D341Med (cell line): ENCODE measurements at places on chromosomes 11 and 22.
A peak's percentile ranks its signal among the peaks of the same experiment; 100 is the strongest.

DNA sequence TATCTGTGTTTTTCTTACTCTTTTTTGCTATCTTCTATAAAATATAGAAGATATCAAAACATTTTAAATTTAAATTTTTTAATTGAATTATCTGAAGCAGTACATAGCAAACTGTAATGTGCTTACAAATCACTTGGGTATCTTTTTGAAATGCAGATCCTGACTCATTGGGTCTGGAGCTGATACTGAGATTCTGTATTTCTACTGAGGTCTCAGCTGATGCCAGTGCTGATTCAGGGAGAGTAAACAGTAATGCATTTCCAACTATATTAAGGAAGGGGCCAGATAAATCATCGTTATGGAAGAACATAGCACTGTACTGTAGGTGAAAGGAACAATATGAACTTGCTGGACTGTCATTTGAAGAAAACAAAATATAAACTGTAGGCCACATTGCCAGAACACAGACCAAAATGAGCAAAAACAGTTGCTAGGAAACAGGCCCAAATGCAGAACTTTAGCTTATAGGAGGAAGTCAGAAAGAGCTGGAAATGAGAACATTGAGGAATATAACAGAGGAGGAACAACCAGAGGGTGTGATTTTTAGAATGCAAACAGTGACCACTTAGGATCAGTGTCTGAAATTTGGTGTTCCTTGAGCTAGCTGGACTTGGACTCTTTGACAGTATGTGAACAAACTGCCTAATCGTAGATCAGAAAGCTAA lies 3.3 kb downstream of the ARL14EP start:
- no peak for DNase-seq

DNA sequence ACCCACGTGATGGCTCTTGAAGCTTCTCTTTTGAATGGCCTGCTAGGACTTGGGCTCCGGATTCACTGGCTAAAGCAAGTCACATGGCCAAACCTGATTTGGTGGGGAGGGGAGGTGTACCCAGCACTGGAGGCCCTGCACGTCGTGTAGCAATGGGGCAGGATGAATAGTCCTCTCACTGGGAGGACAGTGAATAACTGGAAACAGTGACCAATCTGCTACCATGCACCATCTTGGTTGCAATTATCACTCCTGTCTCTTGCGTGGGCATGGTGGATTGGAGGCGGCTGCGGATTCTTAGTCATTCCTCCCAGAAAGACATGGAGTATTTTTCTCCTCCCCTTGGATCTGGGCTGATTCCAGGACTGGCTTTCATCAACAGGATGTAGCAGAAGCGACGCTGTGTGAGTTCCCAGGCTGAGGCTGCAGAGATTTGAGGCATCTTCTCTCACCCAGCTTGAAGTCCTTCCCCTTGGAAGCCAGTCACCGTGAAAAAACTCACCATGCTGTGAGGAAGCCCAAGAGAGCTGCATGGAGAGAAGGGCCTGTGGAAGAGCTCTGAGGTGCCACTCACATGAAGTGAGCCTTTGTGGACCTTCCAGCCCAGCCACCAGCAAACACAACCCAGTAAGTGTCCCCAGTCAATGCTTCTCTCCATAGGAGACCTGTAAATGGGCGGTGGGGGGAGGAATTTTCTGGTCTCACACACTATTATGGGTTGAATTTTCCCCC lies 70.4 kb downstream of the IGLL1 start:
- no peak for DNase-seq

GRCh38 chr22:50307890-50308596 lies 597 bp upstream of the PLXNB2 start:
- DNase-seq, result peak; percentile 60

DNA sequence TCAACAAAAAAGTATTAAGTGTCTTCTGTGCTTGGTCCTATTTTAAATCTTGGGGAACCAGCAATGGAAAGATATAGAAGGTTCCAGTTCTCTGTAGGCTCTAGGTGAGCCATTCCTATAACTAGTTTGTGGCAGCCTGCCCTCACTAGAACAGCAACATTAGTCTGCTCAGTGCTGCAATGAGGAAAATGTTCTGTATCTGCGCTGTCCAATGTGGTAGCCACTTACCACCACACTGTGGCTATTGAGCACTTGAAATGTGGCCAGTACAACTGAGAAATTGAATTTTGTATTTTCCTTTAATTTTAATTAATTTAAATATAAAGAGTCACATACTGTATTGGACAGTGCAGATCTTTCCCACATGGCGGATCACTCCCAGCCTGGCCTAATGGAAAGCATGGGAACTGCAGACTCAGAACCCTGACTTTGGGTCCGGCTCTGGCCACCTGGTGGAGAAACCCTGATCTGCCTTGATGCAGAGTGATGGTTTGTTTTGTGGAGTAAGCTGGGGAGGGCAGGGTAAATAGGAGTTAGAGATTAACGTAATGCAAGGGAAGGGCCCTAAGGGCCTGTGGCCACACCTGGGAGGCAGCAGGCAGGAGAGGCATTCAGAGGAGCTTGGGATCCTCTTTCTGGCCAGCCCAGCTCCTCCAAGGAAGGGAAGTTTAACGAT lies 101.0 kb downstream of the ME3 start:
- DNase-seq, result no peak

DNA sequence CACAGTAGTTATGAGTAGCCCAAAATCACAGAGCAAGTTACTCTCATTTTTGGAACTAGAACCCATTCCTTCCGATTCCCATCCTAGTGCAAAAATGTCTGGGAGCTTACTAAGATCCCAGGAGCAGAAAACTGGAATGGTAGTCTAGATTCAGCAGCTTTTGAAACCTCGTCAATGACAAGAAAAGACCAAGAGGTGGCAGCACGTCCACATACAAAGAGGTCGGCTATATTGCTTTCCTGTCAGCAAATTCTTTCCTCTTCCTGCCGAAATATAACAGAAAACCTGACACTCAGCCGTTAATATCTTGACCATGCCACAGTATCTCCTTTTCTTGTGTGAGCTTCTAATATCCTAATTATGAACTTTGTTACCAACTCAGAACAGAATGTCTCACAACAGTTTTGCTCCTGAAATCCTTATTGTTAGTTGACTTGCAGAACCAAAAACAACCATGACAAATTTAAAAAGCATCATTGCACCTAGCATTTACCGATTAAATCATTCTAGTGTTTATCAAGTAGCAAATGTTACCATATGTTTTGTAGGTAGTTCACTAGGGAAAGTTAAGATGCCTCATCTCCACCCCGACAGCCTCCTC lies 92.8 kb upstream of the OR9G4 start:
- DNase-seq, result peak; percentile 59

- DNase-seq, result no peak
Measured at GRCh38 chr11:67099831-67100324, 19.2 kb upstream of the KDM2A start.

DNA sequence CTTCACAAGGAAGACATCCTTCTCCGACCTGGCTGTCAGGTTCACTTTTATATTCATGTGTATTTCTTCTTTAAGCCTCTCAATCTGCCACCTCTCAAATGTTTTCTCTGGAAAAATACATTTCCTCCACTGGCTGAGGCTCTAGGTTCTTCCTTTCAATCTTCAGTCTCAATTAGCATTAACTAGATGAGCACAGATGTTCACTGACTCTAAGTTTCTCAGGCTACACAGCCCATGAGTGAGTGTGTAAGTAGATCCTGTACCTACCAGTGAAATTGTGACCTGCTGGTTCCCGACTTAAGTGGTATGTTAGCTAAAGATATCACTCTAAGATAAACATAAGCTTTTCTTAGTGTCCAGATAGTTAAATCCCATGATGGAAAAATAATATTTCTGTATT lies 206.9 kb downstream of the ADAMTS15 start:
- DNase-seq, result no peak

DNA sequence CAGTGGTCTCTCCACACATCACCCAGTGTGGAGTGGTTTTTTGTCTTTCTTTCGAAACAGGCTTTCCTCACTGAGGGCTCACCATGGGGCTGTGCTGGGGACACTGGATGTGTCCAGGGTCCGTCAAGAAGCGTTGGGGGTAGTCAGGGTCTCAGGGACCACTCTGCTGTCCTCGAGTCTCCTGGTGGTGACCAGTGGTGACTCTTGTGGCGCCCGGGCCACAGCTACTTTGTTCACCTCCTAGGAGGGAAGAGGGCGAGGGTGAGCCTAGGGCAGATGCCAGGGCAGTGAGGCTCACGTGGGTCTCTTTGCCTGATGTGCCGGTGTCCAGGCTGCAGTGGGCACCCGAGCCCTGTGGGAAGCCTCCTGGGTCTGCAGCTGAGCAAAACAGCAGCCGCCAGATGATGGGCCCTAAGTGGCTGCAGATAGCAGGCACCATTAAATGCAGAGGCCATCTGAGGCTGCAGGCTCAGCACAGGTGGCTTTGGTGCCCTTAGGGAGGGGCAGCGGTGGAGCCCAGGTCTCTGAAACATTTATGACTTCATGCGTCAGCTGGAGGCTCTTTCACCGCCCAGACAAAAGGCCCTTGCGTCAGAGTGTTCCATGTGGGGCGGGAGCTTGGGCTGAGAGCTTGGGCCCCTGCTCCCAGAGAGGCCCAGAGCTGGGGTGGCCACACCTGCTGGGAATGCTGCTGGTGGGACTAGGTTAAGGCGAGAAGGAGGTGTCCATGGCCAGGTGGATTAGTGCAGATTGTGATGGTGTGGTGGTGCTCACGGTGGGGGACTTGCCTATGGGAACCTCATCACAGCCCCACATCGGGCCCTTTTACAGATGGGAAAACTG lies 29.5 kb downstream of the KCNQ1 start:
- no peak for DNase-seq

DNA sequence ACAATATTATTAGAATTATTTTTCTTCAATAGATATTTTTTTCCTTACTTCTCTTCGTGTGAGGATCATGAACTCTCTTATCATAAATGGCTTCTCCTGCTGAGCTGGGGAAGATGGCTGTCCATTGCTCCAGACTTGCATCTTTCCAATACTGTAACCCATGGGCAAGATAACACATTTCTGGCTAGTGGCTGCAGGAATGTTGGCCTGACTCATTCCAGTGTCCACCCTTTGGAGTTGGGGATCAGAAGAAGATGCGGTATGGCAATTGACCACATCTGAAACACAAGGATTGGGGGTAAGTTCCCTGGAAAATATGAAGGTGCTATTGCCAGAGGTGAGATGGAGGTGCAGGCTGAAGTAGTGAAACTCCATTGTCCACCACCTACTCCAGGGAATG lies 92.8 kb downstream of the FAR1 start:
- DNase-seq, result no peak

DNA sequence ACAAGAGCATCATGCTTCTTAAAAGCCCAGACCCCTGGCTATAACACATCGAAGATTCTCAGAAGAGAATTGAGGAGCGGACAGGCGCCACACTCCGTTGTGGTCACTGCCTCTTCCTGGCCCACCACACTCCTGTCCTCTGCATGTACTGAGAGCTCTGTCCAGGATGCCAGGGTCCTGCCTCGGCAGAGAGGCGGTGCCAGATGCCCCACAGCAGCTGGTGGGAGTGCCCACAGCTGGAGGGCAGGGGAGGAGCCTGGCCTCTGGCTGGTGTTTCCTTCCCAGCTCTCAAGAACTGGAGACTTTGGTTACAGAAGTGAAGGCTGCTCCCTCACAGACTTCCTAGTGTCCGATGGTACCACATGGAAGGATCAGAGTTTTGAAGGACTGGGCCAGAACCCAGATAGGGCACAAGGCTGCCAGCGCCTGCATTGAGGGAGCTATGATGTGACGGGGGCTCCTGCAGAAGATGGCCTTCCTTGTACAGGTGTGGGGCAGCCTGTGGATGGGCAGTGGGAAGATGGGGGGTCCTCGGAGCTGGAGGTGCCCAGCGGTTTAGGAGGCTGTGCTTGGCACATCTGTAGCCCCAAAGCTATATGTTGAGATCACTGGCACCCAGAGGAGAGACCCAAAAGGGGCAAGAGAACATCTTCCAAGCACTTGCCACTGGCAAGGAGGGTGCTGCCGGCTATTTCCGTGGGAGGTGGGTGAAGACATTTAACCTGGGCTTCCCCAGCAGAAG lies 19.4 kb downstream of the RSPH14 start:
- no peak for DNase-seq

DNA sequence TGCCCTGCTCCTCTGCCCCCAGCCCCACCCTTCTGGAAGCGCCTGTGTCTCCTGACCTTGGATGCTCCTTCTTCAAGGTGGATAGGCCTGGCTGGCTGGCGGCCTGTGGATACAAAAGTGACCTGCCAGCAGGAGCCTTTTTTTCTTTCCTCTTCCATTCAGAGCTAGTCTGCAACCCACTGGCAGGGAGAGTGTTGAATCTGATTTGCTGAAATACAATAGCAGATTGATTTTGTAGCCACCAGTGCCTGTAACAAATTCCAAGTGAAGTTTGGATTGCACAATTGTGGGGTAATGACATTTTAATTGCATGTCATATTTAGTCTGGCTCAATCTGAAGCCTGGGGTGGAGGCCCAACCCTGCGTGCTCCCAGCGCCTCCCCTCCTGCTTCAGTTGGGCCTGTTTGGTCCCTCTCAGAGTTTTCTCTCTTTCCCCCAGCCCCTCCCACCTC lies 97.2 kb downstream of the GRIK4 start:
- no peak for DNase-seq

DNA sequence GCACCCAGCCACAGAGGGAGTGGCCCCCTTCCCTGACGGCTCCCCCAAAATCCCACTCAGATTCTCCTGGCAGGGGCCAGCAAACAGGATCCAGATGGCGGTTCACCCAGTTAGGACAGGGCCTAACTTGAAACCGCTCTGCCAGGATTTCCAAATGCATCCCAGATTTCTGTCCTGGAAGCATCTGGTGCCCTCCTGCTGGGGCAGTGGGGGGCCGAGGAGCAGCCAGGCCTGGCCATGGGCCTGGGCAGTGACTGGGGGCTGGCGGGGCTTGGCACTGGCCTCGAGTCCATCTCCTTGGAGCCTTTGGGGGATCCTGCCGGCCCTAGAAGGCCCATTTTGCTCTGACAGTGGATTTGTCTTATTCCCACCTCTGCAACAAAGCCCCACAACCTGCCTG lies 17.9 kb upstream of the EMID1 start:
- peak; percentile 30 for DNase-seq

DNA sequence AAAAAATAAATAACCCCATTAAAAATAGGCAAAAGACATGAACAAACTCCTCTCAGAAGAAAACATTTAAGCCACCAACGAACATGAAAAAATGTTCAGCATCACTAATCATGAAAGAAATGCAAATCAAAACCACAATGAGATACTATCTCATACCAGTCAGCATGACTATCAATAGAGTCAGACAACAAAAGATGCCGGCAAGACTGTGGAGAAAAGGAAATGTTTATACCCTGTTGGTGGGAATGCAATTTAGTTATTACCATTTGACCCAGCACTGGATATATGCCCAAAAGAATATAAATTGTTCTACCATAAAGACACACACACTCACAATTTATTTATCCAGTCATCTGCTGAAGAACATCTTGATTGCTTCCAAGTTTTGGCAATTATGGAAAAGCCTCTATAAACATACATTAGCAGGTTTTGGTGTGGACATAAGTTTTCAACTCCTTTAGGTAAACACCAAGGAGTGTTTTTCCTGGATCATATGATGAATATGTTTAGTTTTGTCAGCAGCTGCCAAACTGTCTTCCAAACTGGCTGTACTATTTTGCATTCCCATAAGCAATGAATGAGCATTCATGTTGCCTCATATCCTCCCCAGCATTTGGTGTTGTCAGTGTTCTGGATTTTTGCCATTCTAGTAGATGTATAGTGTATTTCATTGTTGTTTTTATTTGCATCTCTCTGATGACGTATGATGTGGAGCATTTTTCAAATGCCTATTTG lies 28.0 kb downstream of the OR8D1 start:
- no peak for DNase-seq
